PC-9 (cell line): ENCODE measurements at places on chromosomes 2 and 18. TPM values are rescaled to one million over a fixed set of nuclear protein-coding genes. Genes with fewer than 3 reads are reported as not detected.

BCL2 gene
- 2.0 TPM in 2 replicates for total RNA-seq

STPG4 gene
- total RNA-seq = 6.5 and 8.7 TPM in 2 replicates

GRCh38 chr2:240929364-240930095, 23.4 kb downstream of the CROCC2 start:
- no peaks in the 10 kb centered on the region for H3K4me1 ChIP-seq
- no peak overlapping the region for H3K27ac ChIP-seq
- peaks cover 62% of the 10 kb centered on the region for H3K27me3 ChIP-seq
- DNase-seq = no peak

DNA sequence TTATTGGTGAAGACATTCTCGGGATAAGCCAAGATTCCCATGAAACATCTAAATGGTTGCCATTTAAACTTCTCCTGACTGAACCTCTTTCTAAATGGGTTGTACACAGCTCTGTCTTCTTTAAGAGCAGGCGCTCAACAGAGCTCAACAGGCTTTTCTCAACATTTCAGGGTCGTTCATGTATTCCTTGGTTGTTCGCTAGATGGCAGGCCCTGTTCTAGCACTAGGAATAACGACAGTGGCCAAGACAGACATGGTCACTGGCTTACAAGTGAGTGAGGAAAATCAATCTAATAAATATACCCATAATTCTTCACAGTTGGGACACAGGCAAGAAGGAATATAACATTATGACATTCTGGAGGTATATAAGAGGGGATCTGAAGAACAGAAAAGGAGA, 154.5 kb downstream of the SMAD2 start:
- no peak overlapping the region for H3K4me3 ChIP-seq
- no peaks in the 10 kb centered on the region for H3K4me1 ChIP-seq
- H3K27ac ChIP-seq = no peak overlapping the region
- no peaks in the 10 kb centered on the region for H3K27me3 ChIP-seq
- no peak for DNase-seq

DNA sequence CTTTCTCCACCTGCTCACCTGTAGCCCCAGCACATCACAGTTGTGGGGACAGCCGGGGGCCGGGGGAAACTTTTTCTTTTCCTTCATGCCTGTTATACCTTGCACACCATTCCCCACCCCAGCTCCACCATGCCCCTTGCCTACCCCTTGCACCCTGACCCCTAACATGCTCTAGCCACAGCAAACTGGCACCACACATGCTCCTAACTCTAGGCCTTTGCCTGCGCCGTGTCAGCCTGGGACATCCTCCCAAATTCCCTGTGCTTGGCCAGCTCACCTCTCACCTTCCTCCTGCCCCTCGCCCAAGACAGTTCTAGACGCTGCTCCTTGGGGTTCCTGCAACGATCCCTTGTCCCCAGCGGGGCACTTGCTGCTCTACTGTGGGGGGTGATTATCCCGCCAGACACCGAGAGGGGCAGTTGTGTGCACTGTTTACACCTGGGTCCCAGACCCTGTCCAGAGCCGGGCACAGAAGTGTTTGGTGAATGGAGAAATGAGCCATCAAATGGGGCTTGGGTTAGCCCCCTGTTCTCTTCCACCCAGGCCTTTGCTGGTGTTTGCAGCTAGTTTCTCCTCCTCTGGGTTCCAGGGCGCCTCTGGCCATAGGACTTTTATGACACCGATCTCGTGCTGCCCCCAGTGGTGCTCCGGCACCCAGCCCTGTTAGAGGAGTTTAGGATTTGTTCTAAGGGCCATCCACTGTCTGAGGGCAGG, 129.8 kb downstream of the CTIF start:
- peaks cover 6% of the 10 kb centered on the region for H3K4me1 ChIP-seq
- H3K36me3 ChIP-seq = peaks cover 5% of the 10 kb centered on the region; the same call in 1 of the 2 replicates
- no peak for DNase-seq
- no peak overlapping the region for H3K4me3 ChIP-seq
- H3K27me3 ChIP-seq = no peaks in the 10 kb centered on the region
- H3K27ac ChIP-seq = no peak overlapping the region

DNA sequence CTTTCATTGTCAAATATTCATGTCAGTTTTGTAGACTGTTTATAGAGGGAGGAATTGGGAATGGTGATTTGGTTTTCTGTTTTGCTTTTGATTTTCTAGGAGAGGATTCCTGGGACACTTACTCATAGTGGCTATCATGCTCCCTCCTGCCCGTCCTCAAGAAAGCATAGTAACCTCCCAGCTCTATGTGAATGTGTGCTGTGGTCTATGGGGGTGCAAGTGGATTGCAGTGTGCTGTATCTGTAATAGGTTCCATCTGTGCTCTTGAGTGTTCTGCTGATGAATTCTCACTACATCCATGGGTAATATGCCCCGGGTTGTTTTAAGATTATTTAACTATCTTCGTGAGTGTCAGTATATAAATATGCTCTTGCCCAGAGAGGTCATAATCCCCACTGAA, 811.3 kb downstream of the CNTNAP5 start:
- H3K4me3 ChIP-seq = no peak overlapping the region
- H3K27me3 ChIP-seq = no peaks in the 10 kb centered on the region
- H3K4me1 ChIP-seq = no peaks in the 10 kb centered on the region
- DNase-seq = no peak
